ENCODE measurements at places on chromosomes 7 and 10.

- no peak for DNase-seq
Measured at GRCh38 chr7:84783141-84783778, 403.6 kb downstream of the SEMA3D start.

GRCh38 chr10:71081229-71081560 is 131.2 kb upstream of the UNC5B start:
- no peak for DNase-seq

GRCh38 chr10:23157691-23158369 is 34.3 kb upstream of the PTF1A start:
- DNase-seq, result peak; percentile 58

- peak; percentile 93 for DNase-seq
Measured at GRCh38 chr10:71598621-71599055, 120.9 kb downstream of the C10orf105 start.

- no peak for DNase-seq
Measured at GRCh38 chr10:96452494-96453153, 61.1 kb downstream of the TLL2 start.

DNA sequence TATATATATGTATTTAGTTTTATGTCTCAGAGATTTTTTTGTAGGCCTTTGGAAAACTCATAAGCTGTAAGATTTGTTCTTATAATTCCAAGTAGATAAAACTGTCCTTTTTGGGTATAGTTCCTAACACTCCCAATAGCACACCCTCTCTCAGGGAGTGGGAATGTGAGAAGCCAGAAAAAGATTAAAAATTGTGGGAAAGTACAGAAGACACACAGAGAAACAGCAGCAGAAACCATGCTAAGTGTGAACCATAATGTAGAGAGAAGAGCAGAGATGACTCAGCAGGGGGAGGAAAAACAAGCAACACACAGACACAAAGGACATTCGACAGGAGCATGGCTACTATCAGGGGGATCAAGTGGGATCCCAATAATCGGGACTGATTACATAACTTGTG is 401.6 kb downstream of the MAGI2 start:
- DNase-seq, result peak; percentile 13

GRCh38 chr7:94222516-94222915 is 172.2 kb upstream of the COL1A2 start:
- no peak for DNase-seq

DNA sequence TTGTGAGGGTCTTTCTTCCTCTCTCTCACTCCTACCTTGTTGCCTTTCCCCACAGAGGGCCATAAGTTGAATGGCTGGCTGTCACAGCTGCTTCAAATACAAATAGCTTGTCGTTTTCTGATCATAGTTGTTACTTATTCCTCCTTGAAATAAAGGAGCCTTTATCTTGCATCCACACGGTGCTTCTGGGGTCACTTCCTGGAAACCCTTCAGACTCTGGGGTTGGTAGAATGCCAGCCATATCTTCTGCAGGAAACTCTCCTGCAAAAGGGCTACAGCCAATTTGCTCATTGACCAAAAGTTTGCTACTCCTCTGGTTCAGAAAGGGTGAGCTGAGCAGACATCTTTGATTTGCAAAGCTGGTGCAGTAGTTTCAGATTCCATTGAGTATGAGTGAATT is 70.4 kb downstream of the FAM185A start:
- DNase-seq, result no peak

DNA sequence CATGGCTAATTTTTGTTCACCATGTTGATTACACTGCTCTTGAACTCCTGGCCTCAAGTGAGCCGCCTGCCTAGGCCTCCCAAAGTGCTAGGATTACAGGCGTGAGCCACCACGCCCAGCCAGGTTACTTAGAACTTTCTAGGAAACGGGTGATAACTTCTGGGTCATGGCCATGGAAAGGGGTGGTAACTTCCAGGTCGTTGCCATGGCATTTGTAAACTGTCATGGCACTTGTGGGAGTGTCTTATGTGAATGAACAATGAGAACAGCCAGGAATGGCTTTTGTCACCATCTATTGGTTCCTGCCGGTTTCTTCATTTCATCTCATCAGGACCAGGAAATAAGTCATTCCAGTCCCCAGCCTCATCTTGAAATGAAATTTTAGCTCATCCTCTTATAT is 120.9 kb downstream of the SLC16A9 start:
- DNase-seq, result no peak

- no peak for DNase-seq
Measured at GRCh38 chr10:93671042-93671441, 31.4 kb downstream of the FRA10AC1 start.

- DNase-seq, result no peak
Measured at GRCh38 chr7:27316311-27316710, 73.7 kb downstream of the EVX1 start.

DNA sequence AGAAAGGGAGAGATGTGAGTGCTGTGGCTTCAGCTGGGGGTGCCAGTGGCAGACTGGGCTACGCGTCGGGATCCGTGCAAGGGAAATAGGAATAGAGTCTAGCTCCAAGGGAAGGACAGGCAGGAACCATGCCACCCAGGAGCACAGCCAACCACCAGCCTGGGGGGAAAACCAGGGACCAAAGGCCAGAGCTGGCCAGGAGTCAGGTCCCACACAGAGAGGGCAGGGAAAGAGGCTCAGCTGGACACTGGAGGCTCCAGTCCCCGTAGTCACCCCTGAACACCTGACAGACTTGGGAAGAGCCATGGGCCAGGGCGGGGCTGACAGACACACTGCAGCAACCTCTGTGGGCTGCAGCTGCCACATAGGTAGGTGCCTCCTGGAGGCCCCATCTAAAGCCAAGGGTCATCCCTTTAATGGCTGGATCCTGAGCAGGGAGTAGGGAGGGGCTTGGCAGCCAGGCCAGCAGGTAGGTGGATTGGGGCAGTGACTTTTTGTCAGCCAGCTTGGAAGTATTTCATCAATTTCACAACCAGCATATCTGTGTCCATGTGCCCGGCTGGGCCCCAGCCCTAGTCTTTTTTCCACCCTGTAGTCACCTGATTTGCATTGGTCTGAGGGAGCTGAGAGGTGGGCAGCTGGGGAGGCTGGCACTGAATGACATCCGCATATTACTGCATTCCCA is 163.2 kb downstream of the SH2D4B start:
- DNase-seq, result no peak

DNA sequence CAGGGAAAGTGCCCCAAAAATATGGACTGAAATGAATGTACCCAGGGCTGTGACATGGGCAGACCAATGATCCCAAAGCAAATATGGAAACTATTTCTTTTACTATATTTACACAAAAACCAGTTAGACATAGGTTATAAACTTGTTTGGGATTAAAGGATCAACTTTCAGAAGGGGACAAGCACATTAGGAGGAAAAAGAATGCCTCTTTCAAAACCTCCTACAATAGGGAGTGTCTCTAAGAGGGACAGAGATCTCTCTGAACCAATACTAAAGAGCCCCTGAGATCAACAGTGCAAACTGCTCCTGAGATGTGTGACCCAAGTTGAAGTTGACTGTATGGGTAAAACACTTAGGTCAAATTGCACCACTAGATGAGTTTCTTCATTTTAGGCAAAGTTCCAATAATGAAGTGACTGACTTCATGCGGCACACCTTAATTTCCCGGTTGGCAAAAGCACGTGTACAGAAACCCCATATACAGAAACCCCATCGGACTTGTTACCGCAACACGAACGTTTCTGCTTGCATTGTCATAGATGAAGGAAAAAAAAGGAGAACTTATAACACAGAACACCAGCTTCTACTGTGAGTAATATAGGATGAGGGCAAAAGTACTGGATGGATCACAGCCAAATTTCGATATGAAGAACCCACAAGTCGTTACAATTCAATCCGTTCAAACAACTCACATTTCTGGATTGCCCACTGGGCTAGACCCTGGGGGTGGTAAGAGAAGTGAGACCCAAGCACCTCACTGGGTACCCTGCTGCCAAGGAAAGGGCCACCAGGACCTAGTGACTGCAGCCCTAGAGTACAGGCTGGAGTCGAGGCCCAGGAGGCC is 4.3 kb downstream of the SVIL start:
- DNase-seq, result no peak

DNA sequence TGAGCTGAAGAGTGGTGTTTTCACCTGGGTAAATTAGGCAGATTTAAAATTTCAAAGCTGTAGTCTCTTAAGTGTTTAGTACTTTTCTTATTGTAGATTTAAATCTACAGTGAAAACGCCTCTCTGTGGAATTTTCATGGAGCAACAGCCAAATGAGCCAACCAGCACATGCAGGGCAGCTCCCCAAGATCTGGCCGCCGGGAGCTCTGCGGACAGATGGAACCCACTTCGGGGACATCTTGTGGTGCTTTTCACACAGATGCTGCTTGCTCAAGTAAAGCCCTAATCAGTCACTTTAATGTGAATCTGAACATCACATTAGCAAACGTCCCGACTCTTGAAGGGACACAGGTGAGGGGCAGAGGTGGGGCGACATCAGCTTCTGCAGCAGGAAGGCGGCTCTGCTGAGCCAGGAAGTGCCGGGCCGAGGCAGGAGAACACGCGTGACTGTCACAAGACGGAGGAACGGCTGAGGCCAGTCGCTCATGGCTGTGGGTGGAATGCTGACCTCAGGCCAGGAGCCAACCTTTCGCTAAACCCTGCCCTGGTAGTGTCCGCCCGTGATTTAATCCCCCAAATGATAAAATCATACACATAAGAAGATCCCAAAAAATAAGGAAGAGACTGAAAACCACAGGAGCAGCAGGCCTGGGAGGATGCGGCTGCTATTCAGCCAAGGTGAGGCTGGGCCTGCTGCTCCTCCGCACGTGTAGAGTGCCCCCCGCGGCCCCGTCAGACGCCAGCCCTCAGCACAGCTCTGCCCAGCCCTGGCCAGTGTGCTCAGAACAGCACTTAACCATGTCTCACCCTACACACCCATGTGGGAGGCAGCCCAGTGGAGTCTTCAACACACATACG is 256.8 kb downstream of the ZMYND11 start:
- DNase-seq, result no peak

DNA sequence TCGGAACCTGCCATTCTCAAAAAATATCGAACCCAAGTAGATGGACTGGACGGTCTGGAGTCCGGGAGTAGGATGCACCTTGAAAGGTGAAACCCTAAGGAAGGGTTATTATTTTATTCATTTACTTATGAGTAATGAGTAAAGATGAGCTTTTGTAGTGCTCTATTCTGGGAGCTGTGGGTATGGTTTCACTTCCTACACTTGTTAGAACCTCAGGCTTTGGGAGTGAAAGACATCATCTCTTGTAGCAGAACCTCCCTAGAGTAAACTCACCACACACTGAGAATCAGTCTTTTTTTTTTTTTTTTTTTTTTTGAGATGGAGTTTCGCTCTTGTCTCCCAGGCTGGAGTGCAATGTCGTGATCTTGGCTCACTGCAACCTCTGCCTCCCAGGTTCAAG is 389.4 kb upstream of the AUTS2 start:
- peak; percentile 34 for DNase-seq

Data from Ammon's horn (tissue), 1 donor.